H4 (cell line): ENCODE measurements at places on chromosomes 1 and 21. TPM values are rescaled to one million over a fixed set of nuclear protein-coding genes. Genes with fewer than 3 reads are reported as not detected.

The LIN9 gene
- 7.9 and 10.7 TPM in 2 replicates for total RNA-seq

The CRNN gene
- not detected in 2 replicates for total RNA-seq

The TOR1AIP1 gene
- 28.4 and 38.6 TPM in 2 replicates for total RNA-seq

The ZMYND12 gene
- total RNA-seq: 0.25 TPM in 1 of 2 replicates, not detected in the other

The GBP4 gene
- total RNA-seq: 1.0 and 2.5 TPM in 2 replicates

The ADAMTS5 gene
- total RNA-seq: 0.06 and 0.50 TPM in 2 replicates

The GJA8 gene
- total RNA-seq: not detected in 2 replicates

The QSOX1 gene
- total RNA-seq: 83.8 and 92.7 TPM in 2 replicates

The LDLRAD2 gene
- total RNA-seq: not detected in 2 replicates

The PDPN gene
- 2.6 and 3.6 TPM in 2 replicates for total RNA-seq

The TNFSF18 gene
- total RNA-seq: 0.29 and 0.79 TPM in 2 replicates

The CDCA8 gene
- total RNA-seq: 12.4 and 28.5 TPM in 2 replicates

The ANGEL2 gene
- 30.8 and 32.7 TPM in 2 replicates for total RNA-seq

The MATN1 gene
- total RNA-seq: 0.06 and 0.51 TPM in 2 replicates

The PPIAL4G gene
- total RNA-seq: not detected in 2 replicates

The CFAP410 gene
- total RNA-seq: 12.6 and 14.7 TPM in 2 replicates

The TAS1R3 gene
- not detected in 2 replicates for total RNA-seq

The DNAI4 gene
- 0.31 and 0.89 TPM in 2 replicates for total RNA-seq

The VPS45 gene
- 30.0 and 35.1 TPM in 2 replicates for total RNA-seq

The GPATCH4 gene
- total RNA-seq: 31.8 and 49.3 TPM in 2 replicates

The BCAN gene
- 0.06 TPM in 1 of 2 replicates, not detected in the other for total RNA-seq

The NIPAL3 gene
- 22.8 and 25.4 TPM in 2 replicates for total RNA-seq

The ETV3L gene
- total RNA-seq: not detected in 2 replicates

The HMGCS2 gene
- 0.87 and 3.8 TPM in 2 replicates for total RNA-seq

The BGLAP gene
- 0.08 TPM in 1 of 2 replicates, not detected in the other for total RNA-seq

The GPR52 gene
- total RNA-seq: not detected in 2 replicates

The IQCC gene
- total RNA-seq: 2.6 and 4.3 TPM in 2 replicates

The FCN3 gene
- not detected in 2 replicates for total RNA-seq

The FAM43B gene
- total RNA-seq: 0.04 TPM in 1 of 2 replicates, not detected in the other

The TRIM17 gene
- total RNA-seq: not detected in 2 replicates

The GBP6 gene
- total RNA-seq: 0.10 TPM in 1 of 2 replicates, not detected in the other

The APOBEC4 gene
- total RNA-seq: not detected in 2 replicates

The OR6N1 gene
- total RNA-seq: not detected in 2 replicates

The LAMTOR5 gene
- total RNA-seq: 129 and 143 TPM in 2 replicates

The ZNF683 gene
- total RNA-seq: not detected in 2 replicates

The CLCNKB gene
- total RNA-seq: not detected in 2 replicates
